ENCODE measurements at places on chromosomes 6 and 20. TPM values are rescaled to one million over a fixed set of nuclear protein-coding genes. Genes with fewer than 3 reads are reported as not detected.

The GJA10 gene
- not detected for total RNA-seq

The MRAP2 gene
- 1.1 TPM for total RNA-seq

The SLC12A5 gene
- 8.8 TPM for total RNA-seq

The ZNF391 gene
- 9.8 TPM for total RNA-seq

The TSBP1 gene
- total RNA-seq = not detected

The OR5V1 gene
- not detected for total RNA-seq

The XRN2 gene
- 90.2 TPM for total RNA-seq

The HLA-DOA gene
- total RNA-seq = 5.6 TPM

The PPIL6 gene
- total RNA-seq = 7.9 TPM

The UFL1 gene
- 20.7 TPM for total RNA-seq

The RSPO3 gene
- 0.36 TPM for total RNA-seq

The KCNQ5 gene
- 1.0 TPM for total RNA-seq

The LY6G6C gene
- total RNA-seq = 1.3 TPM

The SAPCD1 gene
- 11.9 TPM for total RNA-seq

The HSPA1L gene
- total RNA-seq = 2.4 TPM

DNA sequence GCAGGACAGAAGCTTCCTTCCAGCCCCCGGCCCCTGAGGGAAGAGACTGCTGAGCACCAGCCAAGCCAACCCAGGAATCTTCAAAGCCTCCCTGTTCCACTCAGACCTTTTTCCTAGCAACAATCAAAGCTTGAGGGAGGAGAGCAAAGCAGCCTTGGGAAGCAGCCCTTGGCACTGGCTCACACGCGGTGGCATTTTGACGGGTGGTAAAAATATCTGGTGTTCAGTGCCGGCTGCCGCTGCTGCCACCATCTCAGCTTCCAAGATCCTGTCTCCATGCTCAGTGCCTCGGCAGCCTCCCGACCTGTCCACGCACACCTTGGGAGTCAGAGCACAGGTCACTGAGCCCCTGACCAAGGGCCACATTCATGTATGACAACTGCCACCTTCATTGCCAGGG is 170.1 kb downstream of the LRFN2 start:
- no peaks in the 10 kb centered on the region for H3K36me3 ChIP-seq
- H3K4me3 ChIP-seq = no peak overlapping the region
- no peak for DNase-seq
- no peaks in the 10 kb centered on the region for H3K4me1 ChIP-seq
- H3K27ac ChIP-seq = no peak overlapping the region

DNA sequence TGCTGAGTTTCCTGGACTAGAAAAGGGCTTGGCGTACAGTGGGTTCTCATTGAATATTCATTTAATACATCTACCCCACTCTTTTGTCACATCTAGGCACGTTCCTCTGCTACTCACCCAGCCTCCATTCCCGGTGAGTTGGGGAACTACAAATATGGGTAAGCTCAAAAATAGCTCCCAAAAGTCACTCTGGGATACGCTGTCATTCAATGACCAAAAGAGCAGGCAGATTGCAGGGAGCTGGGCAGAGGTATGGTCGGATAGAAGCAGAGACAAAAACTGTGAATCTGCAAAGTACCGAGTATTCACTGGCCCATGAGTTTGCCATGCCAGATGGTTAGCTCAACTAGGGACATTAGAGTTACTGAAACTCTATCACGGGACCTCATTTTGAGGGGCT is 103.9 kb upstream of the SASH1 start:
- peaks cover 2% of the 10 kb centered on the region for H3K4me1 ChIP-seq
- H3K27ac ChIP-seq = no peak overlapping the region
- H3K27me3 ChIP-seq = no peaks in the 10 kb centered on the region
- DNase-seq = no peak

- H3K4me1 ChIP-seq = peaks cover 11% of the 10 kb centered on the region
- H3K36me3 ChIP-seq = no peaks in the 10 kb centered on the region
- DNase-seq = no peak
- H3K27me3 ChIP-seq = no peaks in the 10 kb centered on the region
These were observed 54.8 kb downstream of the TNFAIP3 start for GRCh38 chr6:137921823-137922222.

- peaks cover 13% of the 10 kb centered on the region for H3K36me3 ChIP-seq
- H3K4me1 ChIP-seq = peaks cover 6% of the 10 kb centered on the region
- no peak overlapping the region for H3K4me3 ChIP-seq
These were observed 5.9 kb downstream of the SPAG4 start for GRCh38 chr20:35621560-35621946.

DNA sequence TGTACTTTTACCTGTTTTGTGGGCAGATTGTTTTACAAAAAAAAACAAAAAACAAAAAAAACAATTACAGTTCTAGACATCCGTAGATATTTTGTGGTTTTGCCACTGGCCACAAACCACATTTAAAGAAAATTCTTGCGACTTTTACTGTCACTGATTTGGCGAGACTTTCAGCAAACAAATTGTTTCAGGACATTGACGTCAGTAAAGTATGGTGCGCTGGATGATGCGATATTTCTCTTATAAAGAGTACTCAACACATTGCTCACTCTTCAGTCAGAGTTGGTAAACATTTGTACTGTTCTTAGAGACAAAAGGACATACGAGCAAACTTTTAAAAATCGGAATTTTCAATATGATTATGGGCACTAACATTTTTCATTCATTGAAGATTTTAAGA is 229.8 kb downstream of the HAO1 start:
- no peak overlapping the region for H3K27ac ChIP-seq
- DNase-seq = no peak
- no peaks in the 10 kb centered on the region for H3K27me3 ChIP-seq
- no peaks in the 10 kb centered on the region for H3K36me3 ChIP-seq
- H3K4me3 ChIP-seq = no peak overlapping the region

GRCh38 chr6:36599791-36600209 is 5.6 kb downstream of the SRSF3 start:
- peak overlapping the region; percentile 90 for H3K27ac ChIP-seq
- peaks cover 44% of the 10 kb centered on the region for H3K4me1 ChIP-seq
- no peaks in the 10 kb centered on the region for H3K27me3 ChIP-seq

GRCh38 chr6:82954937-82955577 is 110.6 kb downstream of the UBE3D start:
- peaks cover 7% of the 10 kb centered on the region for H3K36me3 ChIP-seq
- H3K4me3 ChIP-seq = no peak overlapping the region
- no peak overlapping the region for H3K27ac ChIP-seq
- no peaks in the 10 kb centered on the region for H3K27me3 ChIP-seq
- peaks cover 2% of the 10 kb centered on the region for H3K4me1 ChIP-seq

- H3K36me3 ChIP-seq = peaks cover 7% of the 10 kb centered on the region
- peak overlapping the region; percentile 92 for H3K27ac ChIP-seq
- no peak overlapping the region for H3K4me3 ChIP-seq
- H3K4me1 ChIP-seq = peaks cover 31% of the 10 kb centered on the region
- H3K27me3 ChIP-seq = no peaks in the 10 kb centered on the region
These were observed 123.5 kb downstream of the TCP11 start for GRCh38 chr6:35017411-35018181.

- H3K4me3 ChIP-seq = no peak overlapping the region
- peaks cover 10% of the 10 kb centered on the region for H3K4me1 ChIP-seq
- H3K27me3 ChIP-seq = no peaks in the 10 kb centered on the region
These were observed 109.9 kb downstream of the UTRN start for GRCh38 chr6:144395014-144395413.

DNA sequence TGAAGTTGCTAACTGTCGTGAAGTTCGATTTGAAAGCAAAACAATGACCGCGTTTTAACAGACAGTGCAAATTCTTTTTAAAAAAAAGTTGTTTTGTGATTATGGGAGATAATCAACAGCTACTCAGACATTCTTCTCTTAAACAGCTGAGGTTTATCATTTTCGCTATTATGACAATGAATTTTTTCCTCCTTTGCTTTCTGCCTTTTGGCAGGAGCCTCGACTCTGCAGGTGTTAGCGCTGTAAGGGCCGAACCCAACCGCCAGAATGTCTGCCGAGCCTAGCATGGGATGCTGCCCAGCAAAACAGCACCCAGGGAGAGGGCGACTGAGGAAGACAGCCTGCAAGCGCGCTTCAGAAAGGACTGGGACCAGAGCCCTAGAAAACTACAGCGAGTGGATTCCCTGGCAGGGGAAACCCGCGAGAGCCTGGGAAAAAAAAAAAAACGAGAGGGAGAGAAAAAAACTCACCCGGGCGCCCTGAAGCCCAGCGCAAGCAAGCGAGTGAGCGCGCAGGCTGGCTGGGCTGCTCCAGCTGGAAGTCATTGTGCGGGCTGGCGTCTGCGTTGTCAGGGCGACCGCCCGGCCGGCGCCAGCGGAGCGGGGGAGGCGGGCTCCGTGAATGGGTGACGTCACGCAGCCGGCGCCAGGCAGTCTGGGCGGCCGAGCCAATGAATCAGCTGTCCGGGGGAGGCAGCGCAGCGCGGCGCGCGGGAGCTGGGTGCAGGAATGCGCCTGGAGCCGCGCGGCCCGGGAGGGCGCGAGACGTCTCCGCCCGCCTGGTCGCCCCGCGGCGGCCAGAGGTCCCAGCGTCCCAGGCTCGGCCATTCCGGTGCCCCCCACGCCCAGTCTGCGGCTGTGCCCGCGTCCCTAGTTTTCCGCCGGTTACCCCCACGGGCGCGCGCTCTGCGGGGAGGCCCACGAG is 32.7 kb upstream of the ID4 start:
- peak overlapping the region; percentile 99 for H3K27ac ChIP-seq
- peaks cover 23% of the 10 kb centered on the region for H3K4me1 ChIP-seq
- DNase-seq = peak; percentile 97
- peaks cover 1% of the 10 kb centered on the region for H3K36me3 ChIP-seq
- peak overlapping the region; percentile 92 for H3K4me3 ChIP-seq

DNA sequence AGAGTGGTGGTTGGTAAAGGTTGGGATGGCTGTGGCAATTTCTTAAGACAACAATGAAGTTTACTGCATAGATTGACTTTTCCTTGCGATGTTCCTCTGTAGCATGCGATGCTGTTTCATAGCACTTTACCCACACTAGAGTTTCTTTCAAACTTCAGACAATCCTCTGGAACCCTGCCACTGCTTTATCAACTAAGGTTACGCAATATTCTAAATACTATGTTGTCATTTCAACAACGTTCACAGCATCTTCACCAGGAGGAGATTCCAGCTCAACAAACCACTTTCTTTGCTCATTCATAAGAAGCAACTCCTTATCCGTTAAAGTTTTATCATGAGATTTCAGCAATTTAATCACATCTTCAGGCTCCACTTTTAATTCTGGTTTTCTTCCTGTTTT is 161.2 kb upstream of the NRSN1 start:
- H3K27me3 ChIP-seq = peaks cover 3% of the 10 kb centered on the region
- H3K4me3 ChIP-seq = no peak overlapping the region
- DNase-seq = no peak
- no peaks in the 10 kb centered on the region for H3K4me1 ChIP-seq
- no peaks in the 10 kb centered on the region for H3K36me3 ChIP-seq

DNA sequence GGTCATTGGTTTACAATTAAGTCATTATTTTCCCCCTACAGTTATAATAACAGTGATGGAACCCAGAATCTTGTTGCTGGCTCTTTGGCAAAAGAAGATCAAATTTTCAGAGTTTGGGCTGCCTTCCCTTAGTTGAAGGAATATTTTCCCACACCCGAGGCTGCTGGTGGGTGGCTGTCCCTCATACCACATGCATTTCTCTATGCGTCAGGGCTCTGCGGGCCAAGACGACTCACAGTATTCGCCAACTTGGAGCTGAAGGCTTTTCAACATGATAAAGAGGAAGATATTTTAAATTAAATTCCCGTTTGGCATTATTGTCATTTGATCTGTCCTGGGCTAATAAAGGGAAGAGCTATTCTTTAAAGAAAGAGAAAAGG is 102.2 kb upstream of the SASH1 start:
- no peak for DNase-seq
- H3K36me3 ChIP-seq = no peaks in the 10 kb centered on the region
- H3K4me3 ChIP-seq = no peak overlapping the region
- H3K27me3 ChIP-seq = no peaks in the 10 kb centered on the region
- H3K4me1 ChIP-seq = peaks cover 4% of the 10 kb centered on the region
- no peak overlapping the region for H3K27ac ChIP-seq

- H3K27ac ChIP-seq = no peak overlapping the region
- no peaks in the 10 kb centered on the region for H3K27me3 ChIP-seq
- peaks cover 1% of the 10 kb centered on the region for H3K4me1 ChIP-seq
- DNase-seq = no peak
- H3K36me3 ChIP-seq = no peaks in the 10 kb centered on the region
These were observed 22.3 kb downstream of the NPEPL1 start for GRCh38 chr20:58714923-58715351.

- H3K36me3 ChIP-seq = no peaks in the 10 kb centered on the region
- H3K4me1 ChIP-seq = no peaks in the 10 kb centered on the region
- no peak for DNase-seq
These were observed 16.7 kb upstream of the PRDM1 start for GRCh38 chr6:106069478-106069877.

DNA sequence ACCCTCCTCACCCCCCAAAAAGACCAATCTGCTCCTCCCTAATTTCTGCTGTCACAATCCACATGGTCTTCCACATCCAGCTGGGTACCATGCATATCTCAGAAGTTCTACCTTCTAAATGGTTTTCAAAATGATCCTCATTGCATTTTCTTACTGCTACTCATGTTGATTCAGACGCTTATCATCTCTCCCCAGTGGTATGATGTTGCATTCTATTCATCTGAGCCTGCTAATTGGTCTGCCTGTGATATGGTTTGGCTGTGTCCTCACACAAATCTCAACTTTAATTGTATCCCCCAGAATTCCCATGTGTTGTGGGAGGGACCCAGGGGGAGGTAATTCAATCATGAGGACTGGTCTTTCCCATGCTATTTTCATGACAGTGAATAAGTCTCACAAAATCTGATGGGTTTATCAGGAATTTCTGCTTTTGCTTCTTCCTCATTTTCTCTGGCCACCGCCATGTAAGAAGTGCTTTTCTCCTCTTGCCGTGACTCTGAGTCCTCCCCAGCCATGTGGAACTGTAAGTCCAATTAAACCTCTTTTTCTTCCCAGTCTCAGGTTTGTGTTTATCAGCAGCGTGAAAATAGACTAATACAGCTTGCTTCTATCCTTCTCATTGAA is 41.4 kb upstream of the CLIC5 start:
- peaks cover 21% of the 10 kb centered on the region for H3K36me3 ChIP-seq
- H3K4me3 ChIP-seq = no peak overlapping the region
- no peak for DNase-seq
- H3K27me3 ChIP-seq = no peaks in the 10 kb centered on the region
- peaks cover 39% of the 10 kb centered on the region for H3K4me1 ChIP-seq

DNA sequence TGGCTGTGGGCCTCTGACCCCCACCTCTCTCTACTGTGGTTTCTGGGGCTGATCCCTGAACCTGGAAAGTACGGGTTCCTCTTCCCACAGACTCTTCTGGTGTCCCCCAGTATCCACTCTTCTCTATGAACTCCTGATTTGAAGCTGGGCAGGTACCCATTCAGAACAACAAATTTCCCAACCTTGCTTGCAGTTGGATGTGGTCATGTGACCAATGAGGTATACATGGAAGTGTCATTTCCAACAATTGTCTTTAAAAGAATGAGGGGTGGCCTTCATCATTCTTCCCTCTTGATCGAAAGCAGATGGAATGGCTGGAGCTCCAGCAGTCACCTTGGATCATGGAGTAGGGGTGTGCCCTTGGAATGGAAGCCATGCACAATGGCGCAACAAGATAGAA is 128.0 kb upstream of the MLN start:
- H3K36me3 ChIP-seq = no peaks in the 10 kb centered on the region
- H3K4me1 ChIP-seq = peaks cover 2% of the 10 kb centered on the region
- no peak overlapping the region for H3K27ac ChIP-seq
- H3K4me3 ChIP-seq = no peak overlapping the region
- peaks cover 22% of the 10 kb centered on the region for H3K27me3 ChIP-seq
- no peak for DNase-seq

GRCh38 chr20:20465252-20465651 is 97.3 kb downstream of the INSM1 start:
- no peak overlapping the region for H3K4me3 ChIP-seq
- H3K27ac ChIP-seq = no peak overlapping the region

GRCh38 chr6:157312757-157313156 is 10.6 kb downstream of the TMEM242 start:
- H3K27me3 ChIP-seq = no peaks in the 10 kb centered on the region
- DNase-seq = no peak
- peaks cover 17% of the 10 kb centered on the region for H3K36me3 ChIP-seq
- H3K27ac ChIP-seq = no peak overlapping the region
